Large intestine (tissue), 12 donors: ENCODE measurements at places on chromosomes 11 and 22. TPM values are rescaled to one million over a fixed set of nuclear protein-coding genes. Genes with fewer than 3 reads are reported as not detected.

DNA sequence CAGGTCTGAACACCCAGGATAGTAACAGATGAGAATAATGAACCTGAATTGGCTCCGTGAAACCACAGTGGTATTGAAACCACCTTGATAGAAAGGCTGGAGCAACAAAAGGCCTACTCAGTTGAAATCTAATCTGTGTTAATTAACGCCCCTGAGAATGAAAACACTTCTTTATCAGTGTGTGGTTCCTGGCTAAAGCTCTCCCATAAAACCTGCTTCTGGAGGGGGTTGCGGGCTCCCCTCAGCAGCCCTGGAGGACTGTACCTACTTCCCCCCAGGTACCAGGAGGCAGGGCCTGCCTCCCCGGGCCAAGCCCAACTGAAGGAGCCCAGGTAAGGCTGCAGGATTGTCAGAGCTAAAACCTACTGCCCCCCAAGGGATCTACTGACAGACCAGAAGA lies 54.6 kb downstream of the PLEKHA7 start:
- no peak for DNase-seq

DNA sequence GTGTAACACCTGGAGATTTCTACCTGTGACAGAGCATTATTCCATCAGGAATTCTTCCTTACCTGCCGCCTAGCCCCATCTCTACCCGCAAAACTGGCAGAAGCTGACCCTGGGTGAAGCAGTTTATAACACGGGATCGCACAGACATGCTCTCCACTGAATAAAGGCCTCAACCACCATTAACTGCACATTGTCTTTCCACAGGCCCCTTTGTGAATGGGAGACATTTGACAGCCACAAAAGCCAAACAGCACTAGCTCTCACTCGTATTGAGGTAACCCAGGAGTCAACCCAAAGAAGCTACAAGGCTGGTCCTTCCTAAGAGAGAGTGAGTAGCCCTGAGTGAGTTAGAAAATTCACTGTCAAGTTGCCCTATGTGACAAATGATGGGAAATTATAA lies 135.6 kb downstream of the RCN1 start:
- DNase-seq, result no peak

DNA sequence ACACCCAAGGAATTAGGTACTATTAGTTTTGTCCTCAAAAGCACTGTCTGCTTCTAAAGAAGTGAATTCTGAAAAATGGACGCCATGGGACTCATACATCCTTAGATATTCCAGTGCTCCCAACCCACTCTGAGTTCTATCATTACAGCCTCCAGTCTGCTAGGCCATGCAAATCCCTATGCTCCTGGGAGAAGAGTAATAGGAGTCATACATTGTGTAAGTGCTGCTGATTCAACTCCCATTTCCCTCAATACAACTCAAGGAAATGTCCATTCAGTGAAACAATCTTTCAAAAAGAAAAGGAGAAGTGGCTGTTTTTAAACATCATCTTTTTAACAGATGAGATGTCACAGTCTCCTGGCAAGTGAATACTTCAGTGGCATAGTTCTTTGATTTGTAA lies 590.2 kb upstream of the LRRC4C start:
- DNase-seq, result no peak

CHCHD10 gene
- 88.2 TPM for polyA plus RNA-seq

DNA sequence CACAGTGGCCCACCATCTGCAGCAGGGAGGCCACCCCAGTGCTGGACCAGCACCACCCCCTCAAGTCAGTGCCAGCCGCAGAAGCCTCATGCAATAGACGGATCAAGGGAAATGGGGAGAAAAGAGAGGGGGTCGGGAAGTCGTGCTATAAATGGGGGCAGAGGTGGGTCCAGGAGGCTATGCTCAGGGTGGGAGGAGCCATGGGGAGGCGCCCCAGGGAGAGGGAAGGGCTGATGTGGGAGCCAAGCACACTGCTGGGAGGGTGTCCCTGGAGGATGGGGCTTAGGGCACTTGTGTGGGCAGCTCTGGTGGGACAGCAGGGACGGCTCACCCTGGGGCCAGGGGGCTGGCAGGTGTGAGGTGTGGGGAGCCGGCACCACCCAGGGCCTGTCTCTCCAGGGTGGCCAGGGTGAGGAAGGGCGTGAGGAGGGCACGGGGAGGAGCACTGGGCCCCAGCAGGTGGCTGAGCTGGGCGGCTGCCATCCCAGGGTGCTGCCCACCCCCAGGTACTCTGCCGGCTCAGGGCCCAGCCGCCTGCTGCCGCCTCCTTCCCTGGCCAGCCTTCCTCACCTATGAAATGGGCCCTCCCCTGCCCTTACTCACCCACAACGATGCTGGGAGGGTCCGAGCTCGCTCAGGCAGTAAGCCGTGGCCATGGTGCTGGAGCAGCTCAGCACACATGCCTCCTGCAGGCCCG lies 18.0 kb downstream of the PHLDA2 start:
- DNase-seq, result no peak

- DNase-seq, result peak; percentile 34
Observed at GRCh38 chr11:102666331-102666957, 39.1 kb downstream of the MMP27 start.

GRCh38 chr11:29317694-29318093 lies 699.1 kb downstream of the KCNA4 start:
- no peak for DNase-seq

GRCh38 chr11:69372589-69373250 lies 78.8 kb downstream of the MYEOV start:
- no peak for DNase-seq

- no peak for DNase-seq
Observed at GRCh38 chr11:68467201-68467834, 6.8 kb downstream of the PPP6R3 start.

DNA sequence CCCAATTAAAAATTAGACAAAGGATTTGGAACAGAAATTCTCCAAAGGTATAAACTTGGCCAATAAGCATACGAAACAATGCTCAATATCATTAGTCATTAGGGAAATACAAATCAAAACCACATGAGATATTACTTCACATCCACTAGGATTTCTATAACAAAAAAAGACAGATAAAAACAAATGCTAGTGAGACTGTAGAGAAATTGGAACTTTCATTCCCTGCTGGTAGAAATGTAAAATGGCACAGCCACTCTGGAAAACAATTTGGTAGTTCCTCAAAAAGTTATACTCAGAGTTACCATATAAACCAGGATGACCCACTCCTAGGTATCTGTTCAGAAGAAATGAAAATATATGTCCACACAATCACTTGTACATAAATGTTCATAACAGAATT lies 71.6 kb downstream of the RPL27A start:
- no peak for DNase-seq

DNA sequence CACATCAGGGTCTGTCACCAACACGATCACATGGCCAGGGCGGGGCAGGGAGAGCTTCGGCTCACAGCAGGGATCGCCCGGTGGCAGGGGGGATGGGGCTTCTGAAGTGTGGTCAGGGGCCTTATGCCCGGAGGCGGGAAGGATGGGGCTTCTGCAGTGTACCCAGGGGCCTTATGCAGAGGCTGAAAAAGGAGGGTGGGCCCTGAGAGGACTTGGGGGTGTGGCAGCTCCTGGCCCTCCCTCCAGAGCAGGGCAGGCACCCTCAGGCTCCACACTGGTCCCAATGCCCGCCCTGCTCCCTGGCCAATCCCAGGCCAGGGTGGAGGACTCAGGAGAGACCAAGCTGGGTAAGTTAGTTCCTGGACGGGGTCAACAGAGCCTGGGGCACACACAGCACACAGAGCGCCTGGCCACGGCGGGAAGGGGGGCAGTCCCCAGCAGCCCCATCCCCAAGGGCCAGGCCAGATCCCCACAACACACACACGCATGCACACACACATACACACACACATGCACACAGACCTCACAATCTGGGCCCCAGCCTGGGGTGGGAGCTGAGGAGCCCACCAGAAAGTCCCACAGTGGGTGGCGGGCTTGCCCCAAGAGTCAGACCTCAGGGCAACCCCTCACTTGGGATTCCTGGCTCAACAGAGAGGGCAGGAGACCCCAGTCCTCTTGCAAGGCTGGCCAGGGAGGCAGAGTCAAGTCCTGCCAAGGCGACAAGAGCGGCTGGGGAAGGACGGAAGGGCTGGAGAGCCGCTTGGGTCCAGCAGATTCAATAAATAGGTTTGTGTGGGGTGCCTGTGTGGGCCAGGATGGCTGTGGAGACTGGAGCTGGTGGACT lies 1.1 kb upstream of the CEND1 start:
- no peak for DNase-seq

DNA sequence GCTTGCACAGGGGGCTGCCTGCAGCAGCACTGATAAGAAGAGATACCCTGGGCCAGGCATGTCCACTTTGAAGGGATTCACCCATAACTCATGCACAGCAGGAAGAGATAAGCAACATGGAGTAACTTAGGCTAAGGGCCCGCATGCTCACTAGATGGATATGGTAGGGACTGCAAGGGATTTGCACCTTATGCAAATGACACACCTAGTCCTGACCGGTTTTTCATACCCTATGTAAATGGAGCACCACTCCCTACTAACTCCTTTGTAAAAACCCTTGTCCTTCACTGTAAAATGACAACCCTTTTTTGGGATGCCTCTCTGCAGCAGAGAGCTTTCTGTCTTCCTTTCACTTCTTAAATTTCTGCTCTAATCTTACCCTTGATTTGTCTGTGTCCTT lies 658.9 kb upstream of the CCDC179 start:
- DNase-seq, result no peak

ADAMTS15 gene
- 6.3 TPM for polyA plus RNA-seq

DNA sequence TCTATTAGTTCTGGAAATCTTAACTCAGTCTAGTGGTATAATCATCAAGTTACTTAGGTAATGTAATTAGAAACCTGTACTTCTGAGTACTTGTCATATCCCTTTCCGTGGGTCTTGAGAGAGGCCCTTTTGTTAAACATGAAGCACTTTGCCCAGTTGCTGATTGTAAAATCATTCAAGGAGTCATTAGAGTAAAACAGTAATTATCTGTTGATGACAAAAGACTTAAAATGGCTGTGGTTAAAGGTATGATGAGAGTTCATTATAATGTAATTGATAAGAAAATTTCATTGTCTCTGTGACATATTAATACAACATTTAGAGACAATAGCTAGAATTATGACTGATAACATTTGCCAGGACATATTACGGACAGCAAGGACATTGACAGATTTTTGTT lies 34.3 kb downstream of the PRR5L start:
- DNase-seq, result peak; percentile 29

GRCh38 chr11:61687420-61687819 lies 7.2 kb downstream of the DAGLA start:
- DNase-seq, result no peak

DNA sequence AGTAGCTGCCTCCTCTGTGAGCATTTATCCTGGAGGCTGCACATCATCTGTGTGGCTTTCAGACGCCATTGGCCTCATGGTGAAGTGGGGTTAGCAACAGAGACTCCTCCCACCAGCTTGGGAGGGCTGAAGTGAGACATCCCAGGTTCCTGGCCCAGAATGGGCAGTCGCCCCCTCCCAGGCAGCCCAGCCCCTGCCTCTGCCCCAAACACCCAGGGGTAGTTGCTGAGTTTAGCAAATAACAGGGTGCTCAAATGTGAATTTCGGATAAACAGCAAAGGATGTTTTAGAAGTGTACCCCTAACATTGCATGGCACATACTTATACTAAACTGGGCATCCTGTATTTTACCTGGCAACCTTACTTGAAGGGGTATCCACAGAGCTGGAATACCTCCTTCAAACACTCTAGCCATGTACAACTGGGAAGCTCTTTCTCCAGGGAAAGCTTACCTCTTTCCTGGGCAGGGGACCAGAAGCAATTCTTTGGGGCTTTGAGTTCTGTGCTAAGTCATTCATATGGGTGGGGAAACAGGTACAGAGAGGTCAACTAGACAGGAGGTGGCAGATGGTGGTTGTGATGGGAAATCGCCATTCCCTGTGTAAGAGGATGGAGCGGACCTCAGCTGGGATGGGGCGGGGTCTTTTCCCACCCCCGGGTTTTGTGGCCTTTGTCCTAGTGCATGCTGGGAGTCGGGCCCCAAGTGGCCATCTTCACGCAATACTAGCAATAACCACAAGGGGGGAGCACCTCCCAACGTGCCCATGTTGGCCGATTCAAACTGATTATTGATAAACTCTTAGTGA lies 19.3 kb downstream of the MTFP1 start:
- no peak for DNase-seq

KRTAP5-4 gene
- not detected for polyA plus RNA-seq

DNA sequence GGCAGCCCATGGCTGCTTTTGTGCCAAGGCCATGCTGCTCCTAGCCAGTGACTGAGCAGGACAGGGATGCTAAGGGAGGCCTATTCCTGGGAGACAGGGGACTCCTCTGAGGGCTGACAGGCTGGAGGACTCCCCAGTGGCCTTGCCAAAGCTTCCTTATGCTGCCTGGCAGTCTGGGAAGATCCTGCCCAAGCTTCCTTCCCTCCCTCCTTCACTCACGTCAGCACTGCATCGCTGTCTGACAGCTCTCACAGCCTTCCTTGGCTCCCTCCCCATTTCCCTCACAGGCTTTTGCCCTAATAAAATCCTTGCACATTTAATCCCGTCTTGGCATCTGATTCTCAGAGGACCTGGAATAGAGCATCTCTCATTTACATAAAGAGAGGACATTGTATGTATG lies 26.5 kb downstream of the HTR3A start:
- DNase-seq, result no peak

GRCh38 chr11:65290448-65291165 lies 24.1 kb upstream of the CDC42EP2 start:
- DNase-seq, result no peak

GRCh38 chr11:69308491-69308911 lies 14.5 kb downstream of the MYEOV start:
- no peak for DNase-seq

DNA sequence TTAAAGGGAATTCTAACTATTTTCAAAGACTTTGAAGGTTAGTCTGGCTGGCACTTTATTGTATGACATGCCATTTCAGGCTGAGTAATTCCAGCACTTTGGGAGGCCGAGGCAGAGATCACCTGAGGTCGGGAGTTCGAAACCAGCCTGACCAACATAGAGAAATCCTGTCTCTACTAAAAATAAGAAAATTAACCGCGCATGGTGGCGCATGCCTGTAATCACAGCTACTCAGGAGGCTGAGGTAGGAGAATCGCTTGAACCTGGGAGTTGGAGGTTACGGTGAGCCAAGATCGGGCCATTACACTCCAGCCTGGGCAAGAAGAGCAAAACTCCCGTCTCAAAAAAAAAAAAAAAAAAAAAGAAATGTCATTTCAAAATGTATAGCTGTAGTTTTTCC lies 95.6 kb downstream of the RDX start:
- DNase-seq, result no peak

CHST1 gene
- polyA plus RNA-seq, result 3.0 TPM

DNA sequence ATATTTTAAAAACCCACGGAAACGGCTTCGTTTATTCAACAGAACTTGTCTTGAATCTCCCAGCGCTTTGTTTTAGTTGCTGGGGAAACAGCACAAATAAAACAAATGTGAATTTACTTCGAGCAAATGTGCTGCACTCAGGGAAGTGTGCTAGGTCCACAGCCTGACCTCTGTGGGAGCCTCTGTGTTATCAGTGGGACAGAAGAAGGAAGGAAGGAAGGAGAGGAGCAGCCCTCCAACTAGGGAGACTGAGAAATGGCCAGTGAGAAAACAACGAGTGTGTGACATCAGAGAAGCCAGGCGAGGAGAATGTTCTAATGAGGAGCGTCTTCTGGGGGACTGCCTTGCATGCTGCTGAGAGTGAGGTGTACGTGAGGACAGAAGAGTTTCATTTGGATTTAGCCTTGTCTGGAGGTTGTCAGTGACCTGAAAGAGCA lies 42.7 kb downstream of the PPP6R3 start:
- DNase-seq, result peak; percentile 56

TSGA10IP gene
- polyA plus RNA-seq, result not detected
